ENCODE measurements at places on chromosomes 2 and 18.

DNA sequence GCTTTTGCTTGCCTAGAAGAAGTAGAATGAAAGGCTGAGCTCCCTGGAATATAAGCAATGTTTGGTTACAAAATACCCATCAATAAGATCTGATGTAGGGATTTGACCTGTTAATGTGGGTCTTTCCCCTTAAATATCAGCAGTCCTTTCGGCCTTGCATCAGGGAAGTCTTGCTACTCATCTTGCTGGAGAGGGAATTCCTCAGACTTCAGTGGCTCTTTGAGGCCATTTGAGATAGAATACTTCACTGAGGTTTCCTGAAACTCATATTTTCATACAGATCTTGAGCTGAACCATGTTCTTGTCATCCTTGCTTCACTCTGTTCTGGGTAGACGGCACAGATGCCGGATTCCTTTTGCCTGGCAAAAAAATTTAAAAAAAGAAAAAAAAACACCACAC, 3.9 kb downstream of the TWIST2 start:
- DNase-seq = no peak

GRCh38 chr2:210086292-210086691, 83.9 kb downstream of the RPE start:
- no peak for DNase-seq

GRCh38 chr2:47917276-47917961, 11.1 kb upstream of the FBXO11 start:
- DNase-seq = no peak

DNA sequence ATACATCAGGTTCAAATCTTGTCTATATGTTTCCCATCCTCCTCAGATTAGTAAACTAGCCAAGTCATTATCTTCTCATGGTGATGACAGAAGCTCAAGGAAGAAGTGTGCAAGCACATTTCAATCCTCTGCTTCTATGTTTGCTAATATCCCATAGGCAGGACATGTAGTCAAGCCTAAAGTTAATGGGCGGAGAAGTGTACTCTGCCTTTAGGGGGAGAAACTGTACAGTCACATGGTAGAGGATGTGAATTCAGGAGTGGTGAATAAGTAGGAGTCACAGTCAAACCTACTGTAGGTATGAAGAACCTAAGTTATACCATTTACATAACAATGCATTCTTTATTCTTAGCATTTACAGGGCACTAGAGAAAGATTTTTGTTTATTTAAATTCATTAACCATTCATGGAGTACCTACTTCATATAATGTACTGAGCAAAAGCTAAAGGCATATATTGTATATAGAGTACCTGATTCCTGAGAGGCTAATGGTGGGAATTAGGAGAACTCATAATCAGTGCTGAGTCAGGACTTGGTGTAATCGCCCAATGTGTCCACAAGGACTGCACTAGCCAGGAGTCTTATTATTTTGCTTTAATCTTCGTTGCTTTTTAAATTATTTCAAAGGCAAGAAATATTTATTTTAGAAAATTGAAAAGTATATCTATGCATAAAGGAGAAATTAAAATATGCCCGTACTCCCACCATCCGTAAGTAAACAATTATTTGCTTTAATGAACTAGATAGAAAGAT, 394.3 kb upstream of the ETAA1 start:
- DNase-seq = no peak

DNA sequence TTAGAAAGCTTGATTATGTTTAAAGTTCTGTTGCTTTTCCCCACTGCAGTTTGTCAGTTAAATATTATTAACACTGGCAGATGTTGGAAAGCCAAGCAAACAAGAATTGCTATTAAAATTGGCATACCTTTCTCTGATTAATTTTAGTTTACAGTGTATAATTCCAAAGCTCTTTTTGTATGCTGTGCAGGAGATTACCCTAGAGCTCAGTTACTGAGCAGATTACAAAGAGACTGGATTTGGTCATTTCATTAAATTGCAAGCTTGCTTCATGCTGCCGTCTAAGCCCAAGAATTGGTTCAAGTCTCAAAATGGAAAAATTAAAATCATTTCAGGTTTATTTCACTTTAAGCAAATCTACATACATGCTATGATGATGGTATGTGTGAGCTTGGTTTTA, 2.3 kb downstream of the ASAP2 start:
- no peak for DNase-seq

- DNase-seq = no peak
These were observed 313.7 kb upstream of the MGAT5 start for GRCh38 chr2:133940134-133940533.

DNA sequence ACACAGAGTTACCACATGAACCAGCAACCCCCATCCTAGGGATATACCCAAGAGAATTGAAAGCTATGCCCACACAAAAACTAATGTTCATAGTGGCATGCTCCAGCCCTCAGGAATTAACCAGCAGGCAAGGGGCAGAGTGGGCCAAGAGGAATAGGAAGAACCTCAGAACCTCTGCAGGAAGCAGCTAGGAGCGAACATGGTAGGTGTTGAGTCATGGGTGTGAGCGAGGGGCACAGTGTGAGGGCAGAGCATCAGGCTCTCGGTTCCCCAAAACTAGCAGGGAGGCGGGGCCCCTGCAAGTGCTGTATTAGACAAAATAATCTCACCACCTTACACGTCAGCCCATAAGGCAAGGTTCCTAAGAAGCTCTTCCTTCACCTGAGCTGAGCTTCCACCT, 5.6 kb upstream of the RUFY4 start:
- no peak for DNase-seq

DNA sequence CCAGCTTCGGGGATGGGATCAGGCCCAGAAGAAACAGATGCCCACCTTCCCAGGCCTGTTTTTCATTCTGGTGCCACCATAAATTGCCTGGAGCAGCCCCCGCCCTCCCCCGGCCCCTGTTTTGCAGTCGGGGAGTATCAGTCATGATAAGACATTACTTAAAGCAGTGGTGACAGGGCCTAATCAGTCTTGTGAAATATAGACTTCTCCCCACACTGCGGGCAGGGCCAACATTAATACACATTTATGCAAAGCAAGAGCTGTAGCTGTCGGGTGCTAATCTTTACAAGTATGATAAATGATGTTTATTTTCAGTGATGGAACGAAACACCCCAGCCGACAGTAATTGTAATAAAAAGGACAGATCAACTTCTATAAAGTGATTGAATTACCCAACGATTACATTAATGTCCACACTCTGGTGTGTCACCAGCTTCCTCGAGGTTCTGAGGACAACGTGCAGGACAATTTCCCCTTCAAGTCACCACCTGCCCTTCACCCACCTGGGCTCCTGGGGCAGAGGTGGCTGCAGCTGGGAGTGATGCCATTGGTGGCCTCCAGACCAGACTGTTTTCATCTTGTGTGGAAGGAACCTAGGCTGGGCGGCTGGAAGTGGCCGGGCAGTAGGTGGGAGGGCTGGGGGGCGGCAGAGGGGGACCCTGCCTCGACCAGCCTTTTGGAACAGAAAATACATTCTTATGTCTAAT, 226.0 kb downstream of the TFCP2L1 start:
- no peak for DNase-seq

DNA sequence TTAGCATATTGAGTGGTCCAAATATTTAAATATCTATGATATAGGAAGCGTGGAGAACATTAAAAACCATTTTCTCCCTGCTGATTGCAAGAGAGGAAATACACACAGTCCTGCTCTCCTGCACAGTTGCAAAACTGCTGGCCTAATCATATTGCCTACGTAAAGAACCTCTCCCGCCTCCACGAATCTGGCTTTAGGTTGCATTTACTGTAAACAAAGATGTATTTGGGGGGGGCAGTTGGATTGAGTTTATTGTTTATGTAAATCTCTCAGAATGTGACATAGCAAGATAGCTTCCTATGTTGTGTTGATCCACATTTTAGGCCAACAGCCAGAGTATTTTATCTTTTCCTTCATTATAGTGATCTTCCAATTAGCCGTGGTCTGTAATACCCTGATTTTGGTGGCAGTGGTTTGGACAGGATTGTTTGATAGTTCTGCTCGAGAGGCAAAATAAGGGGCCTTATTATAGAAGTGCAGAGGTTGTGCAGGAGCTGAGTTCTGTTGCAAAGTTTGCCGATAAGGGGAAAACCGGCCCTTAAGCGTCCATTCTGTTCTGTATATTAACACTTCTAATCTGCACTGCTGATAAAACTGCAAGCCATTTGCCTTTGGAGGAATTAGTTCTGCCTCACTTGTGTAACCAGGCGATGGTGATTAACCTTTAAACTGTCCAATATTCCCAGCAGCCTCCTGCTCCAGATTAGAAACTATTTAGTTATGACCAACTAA, 101.6 kb upstream of the SIX3 start:
- DNase-seq = no peak

- no peak for DNase-seq
These were observed 65.0 kb upstream of the MFF start for GRCh38 chr2:227260041-227260440.

DNA sequence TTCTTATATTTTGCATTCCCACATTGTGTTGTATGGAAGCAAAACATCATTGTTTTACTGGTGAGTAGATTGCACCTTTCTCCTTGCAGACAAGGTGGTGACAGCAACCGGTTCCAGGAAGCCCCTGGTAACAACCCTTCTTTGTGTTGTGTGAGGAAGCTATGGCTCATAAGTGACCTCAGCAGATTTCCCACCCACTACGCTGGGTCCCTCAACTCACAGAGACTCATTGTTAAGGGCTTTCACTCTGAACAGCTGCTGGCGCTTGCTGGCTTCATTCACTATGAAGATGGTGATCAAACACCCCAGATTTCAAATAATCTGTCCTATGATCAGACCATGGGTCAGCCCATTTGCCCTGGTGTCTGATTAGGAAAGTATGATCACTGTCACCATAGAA, 53.4 kb downstream of the WIPF1 start:
- DNase-seq = no peak

DNA sequence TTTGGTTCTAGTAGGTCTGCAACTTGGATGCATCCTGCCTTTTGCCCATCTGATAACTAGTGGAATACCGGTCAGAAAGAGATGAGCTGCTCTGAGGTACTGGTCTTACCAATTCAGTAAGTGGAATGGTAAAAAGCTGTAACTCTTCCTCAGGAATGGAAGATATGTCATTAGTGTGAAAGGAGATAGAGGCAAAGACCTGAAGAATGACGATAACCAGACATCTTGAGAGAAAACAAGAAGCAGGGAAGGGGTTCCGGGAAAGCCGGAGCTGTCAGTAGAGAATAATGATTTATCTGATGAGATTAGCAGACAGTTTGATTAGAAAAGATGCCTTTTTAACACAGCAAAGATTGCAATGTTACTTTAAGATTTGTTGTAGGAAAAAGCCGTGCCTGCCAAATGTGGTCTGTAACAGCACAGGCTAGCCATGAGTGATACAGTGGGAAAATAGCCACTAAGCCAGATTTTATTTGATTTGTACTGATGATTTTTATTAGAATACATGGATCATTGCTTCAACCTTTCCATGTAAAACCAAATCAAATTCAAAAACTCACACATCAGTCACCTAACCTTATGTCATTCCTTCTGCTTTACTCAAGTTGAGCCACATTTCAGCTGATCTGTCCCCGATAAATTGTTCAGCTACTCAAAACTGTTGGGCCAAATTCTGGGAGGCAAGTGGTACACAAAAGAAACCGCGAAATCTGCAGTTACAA, 110.0 kb downstream of the TCF4 start:
- no peak for DNase-seq

GRCh38 chr2:119377993-119378345, 11.2 kb downstream of the DBI start:
- no peak for DNase-seq

GRCh38 chr2:74307720-74308119, 35.5 kb downstream of the SLC4A5 start:
- DNase-seq = no peak

- DNase-seq = no peak
These were observed 1.6 kb downstream of the TMEM185B start for GRCh38 chr2:120221616-120222015.

DNA sequence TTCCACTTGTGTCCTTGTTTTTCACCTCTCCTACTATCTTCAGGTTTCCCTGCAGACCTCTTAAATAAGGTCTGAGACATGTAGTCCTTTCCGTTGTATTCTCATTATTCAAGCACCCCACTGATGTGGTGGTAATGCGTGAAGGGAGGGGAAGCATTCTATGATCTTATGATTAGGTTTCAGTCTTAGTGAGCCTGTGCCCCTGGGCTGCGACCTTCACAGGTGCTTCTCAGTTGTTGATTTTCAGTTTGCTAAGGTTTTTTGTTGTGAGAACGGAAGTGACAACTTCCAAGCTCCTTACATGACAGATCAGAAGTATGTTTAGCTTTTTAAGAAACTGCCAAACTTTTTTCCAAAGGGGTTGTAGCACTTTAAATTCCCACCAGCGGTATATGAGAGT, 41.3 kb downstream of the VPS54 start:
- DNase-seq = no peak

DNA sequence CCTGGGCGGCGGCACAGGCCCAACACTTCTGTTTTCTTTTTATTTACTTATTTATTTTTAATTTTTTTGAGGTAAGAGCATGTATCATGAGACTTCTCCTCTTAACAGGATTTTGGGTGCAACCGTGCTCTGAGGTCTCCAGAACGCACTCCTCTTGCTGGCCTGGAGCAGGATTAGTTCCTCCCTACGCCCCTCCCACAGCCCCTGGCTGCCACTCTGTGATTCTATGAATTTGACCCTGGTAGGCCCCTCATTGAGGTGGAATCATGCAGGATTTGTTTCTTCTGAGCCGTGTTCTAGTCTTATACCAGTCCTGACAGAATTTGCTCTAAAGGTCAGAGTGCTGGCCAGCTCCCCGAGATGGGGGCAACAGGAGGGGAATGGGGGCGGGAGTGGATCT, 106.5 kb upstream of the HS6ST1 start:
- DNase-seq = no peak

GRCh38 chr2:127255146-127255545, 35.0 kb upstream of the CYP27C1 start:
- no peak for DNase-seq

- DNase-seq = no peak
These were observed 172.9 kb upstream of the MYT1L start for GRCh38 chr2:2503864-2504418.

DNA sequence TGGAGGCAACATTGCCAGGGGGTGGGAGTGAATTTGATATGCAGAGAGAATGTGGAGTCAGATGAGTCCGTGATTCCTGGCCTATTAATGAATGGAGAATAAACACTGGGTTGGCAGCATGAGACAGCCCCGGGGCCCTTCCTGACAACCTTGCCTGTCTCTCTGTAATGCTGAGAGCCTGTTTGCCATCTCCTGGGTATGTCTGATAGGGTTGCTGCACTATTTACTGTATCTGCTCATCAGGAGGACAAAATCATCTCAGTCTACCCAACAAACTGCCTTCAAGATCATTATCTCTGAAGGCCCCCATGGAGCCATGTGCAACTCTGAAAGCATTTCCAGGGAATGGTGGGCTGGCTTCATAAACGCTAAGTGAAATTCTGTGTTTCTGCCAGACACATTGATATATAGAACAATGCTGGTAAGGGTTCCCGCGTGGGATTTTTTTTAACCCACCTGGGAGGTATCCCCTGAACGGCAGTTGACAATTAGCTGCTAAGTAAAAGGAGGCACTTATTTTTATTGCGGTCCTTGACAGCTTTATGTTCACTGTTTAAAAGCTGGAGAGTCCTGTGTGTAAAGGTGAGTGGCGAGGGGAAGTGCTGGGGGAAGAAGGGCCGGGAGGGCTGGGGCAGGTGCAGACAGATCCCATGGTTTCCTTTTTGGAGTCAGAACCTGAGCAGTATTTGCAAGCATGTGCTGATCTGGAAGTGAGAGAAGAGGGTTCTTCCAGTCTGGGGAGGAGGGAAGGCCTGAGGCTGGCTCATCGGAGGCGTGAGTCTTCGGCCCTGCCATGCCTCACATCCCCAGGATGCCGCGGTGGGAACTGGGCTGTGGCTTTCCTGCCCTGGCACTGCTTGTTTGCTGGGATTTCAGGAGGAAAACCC, 64.8 kb downstream of the ARHGAP25 start:
- DNase-seq = no peak

Data from glomerular endothelial cell (primary cell).